Mucosa of descending colon (tissue), 3 donors: ENCODE measurements at places on chromosomes 1 and 21. TPM values are rescaled to one million over a fixed set of nuclear protein-coding genes. Genes with fewer than 3 reads are reported as not detected.

The PBX1 gene
- total RNA-seq: 82.8 TPM

The EXTL1 gene
- total RNA-seq: 1.7 TPM

The FAM78B gene
- 2.2 TPM for total RNA-seq

The TRNP1 gene
- 1.0 TPM for total RNA-seq

The TAS1R1 gene
- 0.13 TPM for total RNA-seq
